ENCODE measurements at places on chromosomes 12 and 14.

DNA sequence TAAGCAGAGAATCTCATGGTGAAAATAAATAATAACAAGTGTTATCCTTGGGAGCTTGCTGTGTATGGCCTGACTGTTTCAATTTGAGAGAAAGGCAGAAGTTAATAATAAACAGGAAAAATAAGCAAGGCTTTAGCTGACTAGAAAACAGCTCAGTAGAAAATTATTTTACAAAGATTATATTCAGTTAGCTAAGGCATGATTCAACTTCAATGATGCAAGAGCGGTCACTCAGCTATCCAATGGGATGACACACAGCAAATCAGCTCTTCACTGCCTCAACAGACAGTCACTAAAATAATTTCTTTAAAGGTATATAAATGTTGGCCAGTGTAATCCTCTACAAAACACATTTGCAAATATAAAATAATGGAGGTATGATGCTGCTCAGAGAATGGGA, 18.6 kb downstream of the GSTZ1 start:
- no peak for DNase-seq

- no peak for DNase-seq
Measured at GRCh38 chr12:44960423-44960822, 84.3 kb upstream of the NELL2 start.

- no peak for DNase-seq
Measured at GRCh38 chr14:104462651-104463630, 116.6 kb upstream of the C14orf180 start.

- DNase-seq = no peak
Measured at GRCh38 chr12:8742501-8742900, 44.7 kb downstream of the RIMKLB start.

GRCh38 chr14:67919259-67920032, 99.9 kb downstream of the RAD51B start:
- DNase-seq = no peak

- no peak for DNase-seq
Measured at GRCh38 chr12:1927751-1928351, 9.4 kb upstream of the CACNA2D4 start.

- no peak for DNase-seq
Measured at GRCh38 chr12:43284486-43285158, 267.4 kb downstream of the ADAMTS20 start.

- no peak for DNase-seq
Measured at GRCh38 chr12:108732489-108733229, 1.3 kb upstream of the CORO1C start.

GRCh38 chr14:36915081-36915480, 253.4 kb downstream of the PAX9 start:
- DNase-seq = no peak

DNA sequence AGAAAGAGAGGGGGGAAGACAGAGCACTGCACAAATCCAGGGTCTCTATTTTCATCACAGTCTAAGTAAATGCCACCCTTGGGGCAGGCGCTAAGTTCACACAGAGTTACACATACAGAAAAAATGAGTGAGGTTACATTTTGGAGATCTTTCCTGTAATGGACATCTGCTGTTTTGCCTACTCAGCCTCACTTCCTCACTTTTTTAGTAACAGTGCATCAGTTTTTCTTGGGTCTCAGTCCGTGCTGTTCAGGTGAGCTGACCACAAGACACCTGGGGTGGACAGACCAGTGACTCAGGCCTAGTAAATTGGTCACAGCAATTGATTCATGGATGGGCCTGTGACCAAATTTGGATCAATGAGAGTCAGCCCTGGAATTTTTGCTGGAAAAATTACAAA, 33.6 kb upstream of the SLC5A8 start:
- DNase-seq = no peak

- DNase-seq = no peak
Measured at GRCh38 chr14:20760950-20761349, 7.3 kb upstream of the EDDM3B start.

DNA sequence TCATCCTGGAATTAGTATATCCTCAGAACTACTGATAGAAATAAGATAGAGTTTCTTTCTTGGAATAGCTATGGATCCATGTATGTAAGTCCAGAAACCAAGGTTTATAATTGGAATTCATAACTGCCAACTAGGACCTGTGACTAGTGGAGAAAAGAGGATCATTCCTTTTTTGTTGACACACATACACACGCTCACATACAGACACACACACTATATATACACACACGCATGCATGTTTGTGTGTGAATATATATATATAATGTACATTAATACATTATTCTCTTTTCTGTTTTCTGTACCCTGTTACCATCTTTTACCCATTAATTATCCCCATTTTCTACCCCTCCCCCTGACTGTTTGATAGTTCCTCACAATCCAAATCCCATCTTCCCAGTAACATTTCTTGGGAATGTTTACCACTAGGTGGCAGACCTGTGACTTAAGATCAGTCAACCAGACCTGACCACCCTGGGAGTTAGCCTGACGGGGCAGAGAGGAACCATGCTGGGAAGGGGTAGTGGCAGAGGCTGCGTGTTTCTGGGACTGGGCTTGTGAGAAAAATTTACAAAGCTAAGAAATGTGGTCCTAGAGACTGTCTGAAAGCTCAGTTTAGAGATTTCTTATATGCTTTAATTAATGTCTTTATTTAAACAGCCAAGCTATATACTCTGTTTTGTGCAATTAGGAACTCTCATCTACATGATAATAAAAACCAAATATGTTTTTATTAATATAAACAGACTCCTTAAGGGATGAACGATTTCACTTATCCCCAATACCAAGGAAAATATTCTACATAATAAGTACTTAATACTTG, 308.0 kb downstream of the PPFIA2 start:
- DNase-seq = no peak

DNA sequence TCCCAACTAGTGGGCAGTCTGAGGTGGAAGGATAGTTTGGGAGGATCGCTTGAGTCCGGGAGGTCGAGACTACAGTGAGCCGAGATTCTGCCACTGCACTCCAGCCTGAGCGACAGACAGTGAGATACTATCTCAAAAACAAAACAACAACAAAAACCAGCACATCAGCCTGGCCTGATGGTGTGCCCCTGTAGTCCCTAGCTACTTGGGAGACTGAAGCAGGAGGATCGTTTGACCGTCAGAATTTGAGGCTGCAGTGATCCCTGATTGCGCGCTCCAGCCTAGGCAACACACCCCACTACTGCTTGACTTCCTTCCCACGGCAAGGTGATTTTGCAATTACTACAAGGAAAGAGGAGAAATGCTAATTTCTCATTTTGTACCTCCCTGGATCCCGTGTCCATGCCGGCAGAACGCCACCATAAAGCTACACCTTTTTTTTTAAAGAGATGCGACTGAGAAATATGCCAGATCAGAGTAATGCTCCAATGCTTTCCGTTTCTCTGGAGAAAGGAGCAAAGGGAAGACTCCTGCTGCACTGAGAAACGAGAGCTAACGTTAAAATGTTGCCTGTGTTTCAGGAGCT, 672 bp upstream of the SCFD1 start:
- no peak for DNase-seq

- no peak for DNase-seq
Measured at GRCh38 chr14:91706996-91707395, 24.9 kb downstream of the CATSPERB start.

DNA sequence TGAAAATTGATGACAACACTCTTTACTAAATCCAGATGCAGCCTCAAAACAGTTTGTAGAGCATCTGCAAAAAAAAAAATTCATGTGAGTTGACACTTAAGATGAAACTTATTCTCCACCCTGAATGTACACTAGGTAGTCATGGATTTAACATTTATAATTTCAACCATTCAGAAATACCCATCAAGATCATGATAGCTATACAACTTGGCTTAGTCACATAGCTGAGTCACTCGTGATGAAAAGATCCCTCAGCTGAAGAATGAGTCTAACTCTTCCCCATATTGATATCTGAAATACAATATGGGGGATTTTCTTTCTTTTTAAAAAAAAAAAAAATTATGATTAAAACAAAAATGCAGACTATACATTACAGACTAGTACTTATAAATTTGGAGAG, 104.8 kb upstream of the PLEKHG7 start:
- DNase-seq = no peak
